ENCODE measurements at places on chromosomes 4 and X. TPM values are rescaled to one million over a fixed set of nuclear protein-coding genes. Genes with fewer than 3 reads are reported as not detected.
A peak's percentile ranks its signal among the peaks of the same experiment; 100 is the strongest.

SMIM31 gene
- not detected for total RNA-seq

PAGE2 gene
- total RNA-seq: not detected

SERTM2 gene
- not detected for total RNA-seq

AVPR2 gene
- 2.1 TPM for total RNA-seq

- DNase-seq: no peak
Observed at GRCh38 chrX:23978491-23978890, 48.5 kb downstream of the KLHL15 start.

GRCh38 chr4:153512162-153512852 lies 46.1 kb downstream of the TMEM131L start:
- DNase-seq: no peak

DNA sequence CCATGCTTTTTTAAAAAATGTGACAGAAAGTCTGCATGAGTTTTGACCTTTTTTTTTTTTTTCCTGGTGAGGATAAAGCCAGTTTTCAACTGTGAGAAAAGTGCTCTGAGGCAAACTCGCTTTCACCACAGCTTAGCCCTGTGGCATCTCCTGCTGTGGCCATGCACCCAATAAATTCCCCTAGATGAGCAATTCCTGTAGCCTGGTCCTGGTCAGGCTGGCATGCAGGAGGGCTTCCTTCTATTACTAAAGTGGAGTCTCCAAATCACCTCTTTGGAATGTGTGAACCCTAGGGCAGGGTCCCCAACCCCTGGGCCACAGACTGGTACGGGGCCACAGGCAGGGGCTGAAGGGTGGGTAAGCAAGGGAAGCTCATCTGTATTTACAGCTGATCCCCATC lies 265.4 kb downstream of the RAPGEF2 start:
- no peak for DNase-seq

DNA sequence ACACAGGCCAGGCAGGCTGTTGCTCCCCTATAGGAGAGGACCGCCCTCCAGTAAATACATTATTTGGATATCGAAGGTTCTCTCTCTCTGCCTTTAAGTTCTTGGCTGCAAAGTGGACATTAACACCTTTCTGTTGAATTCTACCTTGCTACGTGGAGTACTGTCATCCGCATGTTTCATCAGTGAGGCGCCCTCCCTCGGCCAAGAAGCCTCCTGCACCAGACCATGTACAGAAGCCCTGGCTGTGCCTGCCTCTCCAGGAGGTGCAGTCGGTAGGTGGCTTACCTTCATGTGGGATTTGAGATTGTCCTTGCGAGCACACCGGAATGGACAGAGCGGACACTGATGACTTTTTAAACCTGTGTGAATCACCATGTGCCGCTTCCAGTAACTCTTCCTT lies 46.7 kb downstream of the ZNF827 start:
- no peak for DNase-seq

- DNase-seq: no peak
Observed at GRCh38 chr4:136922066-136922465, 610.2 kb downstream of the PCDH18 start.

DNA sequence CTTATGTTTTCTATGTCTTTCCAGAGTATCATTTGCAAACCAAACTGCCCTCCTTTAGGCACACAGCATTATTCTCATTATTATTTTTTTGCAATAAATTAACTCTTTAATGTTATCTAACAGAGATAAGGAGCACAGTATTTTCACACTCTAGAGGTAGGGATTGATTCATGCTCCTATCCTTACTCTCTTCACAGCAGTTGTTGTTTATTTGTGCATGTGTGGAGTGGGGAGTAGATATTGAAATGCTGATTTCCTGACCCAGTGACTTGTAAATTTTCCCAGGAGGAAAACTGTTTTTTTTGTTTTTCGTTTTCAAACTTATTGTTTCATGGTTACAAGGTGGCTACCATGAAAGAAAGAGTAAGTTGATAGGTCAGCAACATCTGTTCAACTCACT lies 140.0 kb downstream of the NPFFR2 start:
- no peak for DNase-seq

- no peak for DNase-seq
Observed at GRCh38 chrX:18016941-18017340, 155.8 kb upstream of the RAI2 start.

GRCh38 chr4:1208970-1209704 lies 36.8 kb upstream of the SPON2 start:
- peak; percentile 59 for DNase-seq

GRCh38 chrX:155968326-155968661 lies 29.2 kb upstream of the IL9R start:
- no peak for DNase-seq

DNA sequence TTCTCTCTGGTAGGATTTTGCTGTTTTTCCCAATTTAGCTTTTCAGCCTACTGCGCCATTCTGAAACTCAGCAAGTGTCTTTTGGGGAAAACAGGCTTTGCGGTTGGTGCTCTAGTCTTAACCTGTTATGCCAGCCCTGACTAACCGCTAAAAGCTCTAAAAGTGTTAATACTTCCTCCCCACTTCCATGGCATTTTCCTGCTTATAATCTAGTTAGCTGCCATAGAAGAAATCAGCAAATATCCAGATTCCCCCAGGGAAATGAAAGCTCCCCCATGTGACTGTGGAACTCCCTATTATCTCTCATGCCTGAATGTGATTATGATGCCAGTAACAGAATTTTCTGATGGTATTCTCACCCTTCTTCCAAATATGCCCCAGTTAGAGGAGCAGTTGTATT lies 28.7 kb upstream of the GYPA start:
- no peak for DNase-seq

DNA sequence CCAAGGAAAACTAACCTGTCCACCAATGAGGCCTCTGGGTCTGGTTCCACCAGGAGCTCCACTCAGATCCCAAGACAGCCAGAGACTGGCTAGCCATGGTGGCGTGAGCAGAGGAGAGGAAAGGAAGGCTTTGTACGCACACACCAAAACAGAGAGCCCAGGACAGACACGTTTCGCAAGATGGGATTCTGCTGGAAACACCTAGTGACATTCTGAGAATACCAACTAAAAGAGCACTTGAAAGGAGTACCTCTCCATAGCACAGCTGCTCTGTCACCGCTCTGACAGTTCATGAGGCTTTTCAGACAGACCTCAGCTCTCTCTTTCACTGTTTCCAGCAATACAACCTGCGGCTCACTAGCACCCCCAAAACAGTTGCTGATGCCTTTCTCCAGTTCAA lies 105.0 kb downstream of the SH3KBP1 start:
- DNase-seq: no peak

DNA sequence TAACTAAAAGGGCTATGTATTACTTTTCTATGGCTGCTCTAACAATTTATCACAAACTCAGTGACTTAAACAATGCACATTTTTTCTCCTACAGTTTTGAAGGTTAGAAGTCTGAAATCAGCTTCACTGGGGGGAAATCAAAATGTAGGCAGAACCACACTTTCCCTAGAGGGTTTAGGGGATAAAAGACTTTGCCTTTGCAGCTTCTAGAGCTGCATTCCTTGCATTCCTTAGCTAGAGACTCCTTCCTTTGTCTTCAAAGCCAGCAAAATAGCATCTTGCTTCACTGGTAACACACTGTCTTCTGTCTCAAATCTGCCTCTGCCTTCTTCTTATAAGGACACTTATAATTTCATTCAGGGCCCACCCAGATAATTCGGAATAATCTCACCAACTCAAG lies 152.4 kb upstream of the SPIN4 start:
- no peak for DNase-seq

GRCh38 chr4:186260117-186260503 lies 5.9 kb upstream of the F11 start:
- DNase-seq: no peak

- DNase-seq: no peak
Observed at GRCh38 chr4:27881705-27882104, 1021.1 kb downstream of the STIM2 start.

All from psoas muscle (tissue), 8 donors.